T1000 (cell line): ENCODE measurements at places on chromosomes 7 and 10.

- DNase-seq, result no peak
These were observed 38.0 kb upstream of the LEP start for GRCh38 chr7:128203047-128203491.

GRCh38 chr7:6209340-6209739 lies 63.1 kb downstream of the CYTH3 start:
- no peak for DNase-seq

- no peak for DNase-seq
These were observed 561.7 kb downstream of the IPMK start for GRCh38 chr10:57706016-57706415.

DNA sequence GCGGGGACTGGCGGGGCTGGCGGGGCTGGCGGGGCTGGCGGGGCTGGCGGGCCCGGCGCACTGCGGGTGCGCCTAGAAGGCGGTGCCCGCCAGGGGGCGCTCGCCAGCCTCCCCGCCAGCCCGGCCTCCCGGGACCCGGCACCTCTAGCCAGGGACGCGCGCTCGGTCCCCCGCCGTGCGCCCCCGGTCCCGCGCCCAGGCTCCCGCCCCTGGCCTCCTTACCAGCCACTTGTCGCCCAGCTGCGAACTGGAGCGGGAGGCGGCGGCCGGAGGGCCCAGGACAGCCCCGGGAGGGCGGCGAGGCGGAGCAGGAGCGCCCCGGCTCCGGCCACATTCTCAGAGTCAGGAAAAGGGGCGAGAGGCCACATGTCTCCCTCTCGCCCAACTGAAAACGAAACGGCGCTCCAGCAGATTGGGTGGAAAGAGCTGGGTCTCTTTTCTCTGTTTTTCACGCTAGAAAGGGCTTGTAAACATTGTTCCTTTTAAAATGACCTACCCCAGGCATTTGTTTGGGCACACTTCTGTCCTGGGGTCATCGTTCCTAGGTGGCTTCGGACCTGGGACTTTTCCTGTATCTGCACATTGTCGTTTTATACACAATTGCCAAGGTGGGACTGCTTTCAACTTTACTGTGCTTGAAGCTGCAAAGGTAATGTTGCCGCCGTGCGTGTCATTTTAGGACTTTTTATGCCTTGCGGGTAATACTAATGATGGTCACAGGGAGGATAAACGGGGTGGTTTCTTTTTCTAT lies 378 bp upstream of the PRKCQ start:
- no peak for DNase-seq

DNA sequence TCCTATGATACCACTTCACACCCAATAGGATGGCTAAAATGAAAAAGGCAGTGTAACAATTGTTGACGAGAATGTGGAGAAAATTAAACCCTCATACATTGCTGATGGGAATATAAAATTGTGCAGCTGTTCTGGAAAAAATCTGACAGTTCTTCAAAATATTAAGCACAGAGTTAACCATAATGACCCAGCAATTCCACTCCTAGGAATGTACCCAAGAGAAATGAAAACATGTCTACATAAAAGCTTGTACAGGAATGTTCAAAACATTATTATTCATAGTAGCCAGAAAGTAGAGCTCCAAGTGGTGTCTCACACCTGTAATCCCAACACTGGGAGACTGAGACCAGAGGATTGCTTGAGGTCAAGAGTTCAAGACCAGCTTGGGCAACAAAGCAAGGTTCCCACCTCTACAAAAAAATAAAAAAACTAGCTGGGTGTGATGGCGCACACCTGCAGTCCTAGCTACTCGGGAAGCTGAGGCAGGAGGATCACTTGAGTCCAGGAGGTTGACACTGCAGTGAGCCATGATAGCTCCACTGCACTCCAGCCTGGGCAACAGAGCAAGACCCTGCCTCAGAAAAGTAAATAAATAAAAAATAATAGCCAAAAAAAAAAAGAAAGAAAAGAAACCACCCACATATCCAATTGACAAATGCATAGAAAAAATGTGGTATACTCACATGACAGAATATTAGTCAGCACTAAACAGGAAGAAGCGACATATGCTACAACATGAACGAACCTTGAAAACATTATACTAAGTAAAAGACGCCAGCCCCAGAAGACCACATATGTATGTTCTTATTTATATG lies 5.0 kb downstream of the RHEB start:
- DNase-seq, result no peak

DNA sequence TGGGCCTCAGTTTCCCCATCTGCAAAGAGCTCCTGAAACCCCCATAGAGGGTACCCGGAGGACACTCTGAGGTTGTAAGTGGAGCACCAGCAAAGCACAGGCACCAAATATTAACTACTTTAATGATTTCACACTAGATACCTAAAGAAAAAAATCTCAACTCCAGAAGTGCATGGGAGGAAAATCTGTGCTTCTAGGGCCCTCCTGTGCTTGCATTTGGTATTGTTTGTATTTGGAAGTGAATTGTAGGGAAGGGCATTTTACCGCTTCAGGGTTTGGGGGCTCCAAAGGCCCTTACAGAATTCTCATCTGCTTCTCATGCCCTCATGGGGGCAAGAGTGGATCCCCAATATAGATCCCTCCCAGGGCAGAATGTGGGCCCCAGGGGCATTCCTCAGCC lies 22.4 kb upstream of the DRGX start:
- no peak for DNase-seq

DNA sequence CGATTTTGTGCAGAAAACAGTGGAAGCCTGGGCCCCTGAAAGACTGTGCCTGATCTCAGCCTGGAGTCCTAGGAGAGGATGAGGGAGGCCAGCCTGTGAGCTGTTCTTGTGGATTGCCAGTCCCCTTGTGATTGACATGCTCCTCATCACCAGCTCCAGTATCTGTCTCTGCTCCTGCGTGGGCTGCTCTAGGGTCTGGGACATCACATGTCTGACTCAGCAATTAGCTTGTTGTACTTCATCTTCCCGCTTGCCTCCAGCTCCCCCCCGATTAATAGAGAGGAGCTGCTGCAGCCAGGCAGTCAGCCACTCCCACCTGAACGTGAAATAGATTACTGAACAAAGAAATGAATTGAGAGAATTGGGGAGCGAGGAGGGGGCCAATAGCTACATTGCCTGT lies 99.6 kb upstream of the TBX20 start:
- no peak for DNase-seq

- DNase-seq, result no peak
These were observed 12.7 kb downstream of the SKIDA1 start for GRCh38 chr10:21512573-21513404.

DNA sequence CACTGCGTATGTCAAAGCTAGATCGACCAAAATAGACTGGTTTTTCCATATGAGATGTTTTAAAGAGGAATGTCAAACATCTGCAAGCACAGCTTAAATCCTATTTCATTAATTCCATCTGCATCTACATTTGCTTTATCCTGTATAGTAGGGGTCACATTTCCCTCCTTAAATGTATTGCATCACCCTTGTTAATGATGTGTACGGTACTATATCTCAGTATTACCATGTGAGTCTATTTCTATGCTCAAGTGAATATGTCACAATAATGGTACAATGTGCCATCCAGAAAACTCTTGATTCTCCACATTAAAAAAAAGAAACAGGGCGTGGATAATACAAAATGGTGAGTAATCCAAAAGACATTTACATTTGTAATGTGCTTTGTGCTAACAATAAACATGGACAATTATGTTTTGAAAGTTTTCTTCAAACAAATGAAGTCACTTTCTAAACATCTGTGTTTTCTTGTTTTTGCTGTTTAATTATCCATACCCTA lies 56.6 kb downstream of the TWIST1 start:
- DNase-seq, result no peak

GRCh38 chr10:70175516-70175915 lies 5.2 kb upstream of the SAR1A start:
- no peak for DNase-seq

DNA sequence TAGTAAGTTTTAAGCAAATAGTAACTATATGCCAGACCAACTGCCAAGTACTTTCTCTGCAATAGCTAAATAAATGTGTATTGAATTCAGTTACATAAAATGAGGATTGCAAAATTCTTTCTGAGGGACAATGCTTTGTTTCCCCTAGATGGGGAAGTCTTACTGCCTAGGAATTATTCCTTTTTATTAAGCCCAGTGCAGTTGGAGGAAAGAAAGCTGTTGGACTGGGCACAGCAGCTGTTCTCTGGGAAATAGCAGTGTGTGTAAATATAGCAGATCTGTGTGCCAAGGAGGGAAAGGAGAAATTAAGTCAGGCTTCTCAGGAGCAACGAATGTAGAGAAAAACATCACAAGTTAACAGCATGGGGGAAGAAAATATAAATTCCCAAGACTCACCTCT lies 77.1 kb downstream of the SEC23IP start:
- DNase-seq, result no peak

DNA sequence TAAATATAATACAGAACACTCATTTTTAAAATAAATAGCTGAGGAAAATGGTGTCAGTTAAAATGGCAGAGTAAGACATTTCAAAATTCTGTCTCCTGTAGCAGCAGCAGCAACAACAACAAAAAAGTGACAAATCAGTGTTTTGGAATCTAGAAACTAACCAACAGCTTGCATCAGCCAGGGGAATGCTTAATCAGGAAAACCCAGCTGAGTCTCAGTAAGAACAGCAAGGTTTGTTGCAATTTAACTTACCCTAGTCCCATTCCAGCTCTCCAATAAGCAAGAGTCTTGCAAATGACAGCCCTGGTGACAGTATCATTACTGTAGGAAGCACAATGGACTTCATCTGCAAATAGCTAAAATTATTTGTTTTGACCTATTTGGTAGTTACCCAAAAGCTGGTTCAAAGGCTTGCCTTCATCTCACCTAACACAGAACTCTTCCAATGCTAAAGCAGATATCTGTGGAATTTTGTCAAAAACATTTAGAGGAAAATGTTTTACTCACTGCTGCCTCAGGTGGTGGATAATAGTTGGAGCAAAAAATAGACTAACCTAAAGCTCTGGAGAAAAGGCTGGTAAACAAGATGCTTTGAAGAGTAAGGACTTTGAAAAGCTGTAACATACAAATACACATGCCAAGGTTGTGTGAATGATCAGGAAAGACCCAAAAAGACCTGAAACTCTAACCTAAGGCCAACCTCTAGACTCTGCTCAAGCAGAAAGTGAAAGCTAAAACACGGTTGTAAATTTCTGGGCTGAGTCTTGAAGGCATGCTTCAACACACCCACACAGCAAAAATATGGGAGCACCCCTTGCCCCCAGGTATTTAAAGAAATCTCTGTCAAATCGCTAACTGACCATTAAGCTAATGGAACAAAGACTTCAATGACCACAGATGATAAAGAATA lies 9.9 kb upstream of the ARHGAP22 start:
- no peak for DNase-seq

GRCh38 chr10:76906256-76906655 lies 731.4 kb downstream of the KCNMA1 start:
- no peak for DNase-seq

DNA sequence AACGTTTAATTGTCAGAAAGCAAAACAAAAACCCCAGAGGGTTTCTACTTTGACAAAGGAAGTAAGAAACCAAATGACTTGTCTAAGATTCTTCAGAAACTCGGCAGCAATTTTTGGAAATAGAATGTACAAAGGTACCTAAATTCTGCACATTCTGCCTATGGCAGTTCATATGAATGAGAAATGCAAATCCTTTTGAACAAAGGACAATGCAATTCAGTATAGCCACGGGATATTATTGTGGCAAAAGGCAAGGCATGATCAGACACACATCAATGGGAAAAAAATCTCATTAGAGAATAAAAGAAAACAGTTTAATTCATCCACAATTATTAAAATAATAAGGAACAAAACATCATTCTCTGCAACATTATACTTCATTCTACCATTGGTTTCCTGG lies 93.4 kb downstream of the SEMA3C start:
- DNase-seq, result no peak

DNA sequence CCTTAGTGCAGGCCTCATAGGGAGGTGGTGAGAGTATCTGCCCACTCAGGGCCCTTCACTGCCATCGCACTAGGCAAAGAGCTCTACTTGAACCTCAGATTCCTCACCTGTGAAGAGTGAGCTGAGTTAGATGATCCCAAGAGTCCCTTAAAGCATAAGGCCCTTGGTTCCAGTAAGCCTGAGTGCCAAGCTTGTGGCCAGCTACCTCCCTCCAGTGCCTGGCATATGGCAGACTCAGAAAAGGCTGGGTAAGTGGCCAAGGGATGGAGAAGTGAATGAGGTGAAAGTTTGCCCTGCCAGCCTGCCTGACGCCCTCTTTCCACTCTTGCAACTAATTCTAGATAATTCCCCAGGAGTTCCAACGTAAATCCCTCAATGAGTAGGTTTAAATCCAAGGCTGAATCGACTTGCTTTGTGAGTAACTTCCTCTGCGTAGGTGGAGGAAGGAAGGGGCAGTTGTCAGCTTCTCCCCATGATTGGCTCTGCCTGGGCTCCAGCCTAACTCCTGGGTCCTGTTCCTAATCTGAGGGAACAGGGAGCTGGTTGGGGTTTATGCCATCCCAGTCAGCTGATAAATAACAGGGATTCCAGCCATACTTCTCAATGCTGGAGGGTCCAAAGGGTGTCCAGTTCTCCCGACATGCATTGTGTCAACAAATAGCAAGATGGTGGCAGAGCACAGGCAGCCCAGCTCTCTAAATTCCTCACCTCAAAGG lies 14.2 kb downstream of the DUSP5 start:
- DNase-seq, result no peak

DNA sequence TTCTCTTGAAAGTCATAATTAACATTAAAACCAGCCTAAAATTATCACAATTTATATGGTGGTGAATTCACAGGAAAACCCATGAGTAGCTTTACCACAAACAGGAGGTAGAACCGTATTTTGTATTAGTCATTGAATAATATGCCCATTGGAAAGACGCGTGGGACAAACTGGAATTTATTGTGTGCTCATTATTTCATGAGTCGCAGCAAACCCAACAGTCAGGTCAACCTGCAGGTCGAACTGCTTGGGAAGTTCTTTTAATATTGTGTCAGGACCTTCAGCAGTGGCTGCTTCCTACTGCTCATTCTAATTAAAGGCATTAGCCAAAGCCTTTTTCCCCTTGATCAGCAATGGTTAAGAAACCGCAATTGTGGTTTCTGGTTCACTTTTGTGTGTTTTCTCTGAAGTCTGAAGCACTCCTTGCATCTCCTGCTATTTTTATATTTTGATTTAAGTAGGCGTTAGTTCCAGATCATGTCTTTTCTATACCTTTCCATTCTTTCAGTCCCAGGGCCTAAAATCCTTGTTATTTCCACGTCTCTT lies 100.1 kb downstream of the RAB11FIP2 start:
- DNase-seq, result no peak

GRCh38 chr7:69476416-69476815 lies 121.9 kb upstream of the AUTS2 start:
- DNase-seq, result no peak
